ENCODE measurements at places on chromosomes 4 and X.

DNA sequence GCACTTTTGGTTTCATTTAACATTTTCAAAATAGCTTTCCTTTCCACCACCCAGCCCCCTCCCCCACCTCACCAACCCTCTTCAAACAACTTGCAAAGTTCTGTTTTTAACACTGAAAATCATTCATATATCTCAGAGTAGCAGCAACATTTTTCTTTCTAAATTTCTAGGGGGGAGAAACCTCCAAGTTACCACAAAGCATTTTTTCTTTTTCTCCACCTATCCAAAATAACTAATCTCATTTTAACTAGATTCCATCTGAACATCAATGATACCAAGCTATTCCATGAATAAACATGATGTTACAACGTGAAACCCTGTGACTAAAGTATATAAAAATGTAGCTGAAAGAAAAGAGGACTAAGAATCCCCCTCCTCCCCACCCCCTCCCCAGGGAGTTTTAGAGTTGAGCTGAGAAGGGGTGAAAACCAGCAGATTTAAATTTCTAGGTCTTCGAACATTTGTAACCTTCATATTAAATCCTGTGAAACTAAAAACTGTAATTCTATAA, 5.2 kb downstream of the LDB2 start:
- no peak for DNase-seq

GRCh38 chr4:130026185-130026584, 930.2 kb downstream of the C4orf33 start:
- DNase-seq, result peak; percentile 48

DNA sequence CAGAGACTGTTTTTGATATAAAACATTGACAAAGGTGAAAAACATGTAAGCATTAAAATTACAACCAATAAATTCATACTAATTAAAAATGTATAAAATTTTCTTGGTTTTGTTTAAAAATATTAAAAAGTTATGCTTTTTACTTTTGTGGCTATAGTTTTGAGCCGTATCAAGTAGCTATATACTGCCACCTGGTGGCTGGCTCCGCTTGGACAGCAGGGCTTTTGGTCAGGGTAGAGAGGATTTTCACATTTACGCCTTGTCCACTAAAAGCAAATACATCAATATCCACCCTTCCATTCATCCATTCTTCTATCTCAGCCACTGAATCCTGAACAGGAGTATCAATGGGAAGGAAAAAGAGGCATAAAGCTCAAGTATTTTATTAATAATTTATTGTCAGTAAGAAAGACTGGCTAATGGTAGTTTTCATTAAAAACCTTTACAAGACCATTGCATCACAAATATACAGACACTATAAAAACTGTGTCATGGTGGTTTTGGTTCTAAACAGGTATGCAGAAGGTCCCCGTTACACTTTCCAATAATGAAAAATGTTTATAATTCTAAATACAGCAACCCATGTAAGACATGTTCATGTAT, 32.1 kb upstream of the MTNR1A start:
- peak; percentile 65 for DNase-seq

- no peak for DNase-seq
These were observed 4.7 kb downstream of the TLR8 start for GRCh38 chrX:12911122-12911470.

GRCh38 chr4:140188975-140189374, 35.0 kb upstream of the MAML3 start:
- DNase-seq, result no peak

GRCh38 chrX:7261672-7262332, 113.8 kb upstream of the PUDP start:
- DNase-seq, result no peak

DNA sequence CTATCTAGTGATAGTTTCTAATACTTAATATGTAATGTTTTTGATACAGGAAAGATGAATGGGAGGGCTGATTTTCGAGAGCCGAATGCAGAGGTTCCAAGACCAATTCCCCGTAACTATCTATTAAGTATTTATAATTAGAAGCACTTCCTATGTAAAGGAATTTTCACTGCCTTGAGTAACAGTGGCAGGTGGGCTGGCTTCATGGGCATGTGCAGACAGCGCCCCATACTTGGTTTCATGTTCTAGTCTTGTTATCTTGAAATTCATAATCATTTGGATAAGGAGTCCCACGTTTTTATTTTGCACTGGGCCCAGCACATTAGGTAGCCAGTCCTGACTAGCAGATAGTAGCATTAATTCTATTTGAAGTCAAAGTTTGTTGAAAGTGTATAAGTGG, 1.7 kb downstream of the OCIAD1 start:
- no peak for DNase-seq

DNA sequence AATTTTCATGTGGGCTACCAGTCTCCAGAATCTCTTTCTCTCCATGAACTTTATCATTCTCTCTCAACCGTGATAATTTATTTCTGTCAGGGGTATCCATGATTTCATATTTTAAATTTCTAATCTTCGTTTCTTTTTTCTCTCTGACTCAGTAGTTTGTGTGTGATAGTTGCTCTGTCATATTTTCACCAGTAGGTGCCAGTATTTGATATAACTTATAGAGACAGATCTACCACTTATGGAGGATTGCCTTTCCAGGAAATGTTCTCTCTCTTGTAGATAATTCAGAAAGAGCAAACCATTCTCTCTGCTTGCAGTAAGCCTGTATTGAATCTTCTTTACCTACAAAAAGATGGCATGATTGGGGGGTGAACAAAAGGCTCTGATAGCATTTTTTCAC, 79.3 kb upstream of the DYNLT3 start:
- DNase-seq, result peak; percentile 3

GRCh38 chr4:153497988-153498967, 32.1 kb downstream of the TMEM131L start:
- DNase-seq, result no peak

DNA sequence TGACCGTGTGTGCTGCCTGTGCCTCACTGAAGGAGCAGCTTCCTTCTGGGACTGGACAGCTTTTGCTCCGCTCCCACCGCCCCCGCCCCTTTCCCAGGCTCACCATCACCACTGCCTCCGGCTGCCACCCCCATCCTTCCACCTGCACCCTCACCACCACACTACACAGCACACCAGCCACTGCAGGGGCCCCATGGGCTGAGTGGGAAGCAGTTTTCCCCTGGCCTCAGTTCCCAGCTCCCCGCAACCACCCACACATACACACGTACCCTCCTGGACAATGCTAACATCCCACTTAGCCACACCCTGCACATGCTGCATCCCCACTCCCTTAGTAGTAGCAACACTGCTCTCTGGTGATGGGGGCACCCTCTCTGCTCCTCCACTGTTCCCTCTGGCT, 29.6 kb upstream of the COX18 start:
- peak; percentile 7 for DNase-seq

DNA sequence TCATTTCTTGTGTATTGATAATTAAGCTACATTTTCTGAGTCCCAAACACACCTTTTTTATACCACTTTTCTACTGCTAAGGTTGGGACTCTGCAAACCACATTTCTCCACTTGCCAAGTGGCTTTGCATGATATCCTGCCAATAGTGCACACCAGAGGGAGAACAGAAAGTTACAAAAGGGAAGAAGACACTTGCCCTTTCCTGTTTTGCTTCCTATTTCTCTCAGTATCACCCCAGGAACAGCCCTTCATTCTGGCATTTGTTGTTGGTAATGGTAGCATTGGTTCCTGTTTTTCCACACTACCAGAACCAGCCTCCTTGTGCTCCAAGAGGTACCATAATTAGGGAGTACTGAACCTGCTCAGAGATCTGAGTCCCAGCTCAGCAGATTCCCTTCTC, 87.1 kb downstream of the HDX start:
- DNase-seq, result no peak

DNA sequence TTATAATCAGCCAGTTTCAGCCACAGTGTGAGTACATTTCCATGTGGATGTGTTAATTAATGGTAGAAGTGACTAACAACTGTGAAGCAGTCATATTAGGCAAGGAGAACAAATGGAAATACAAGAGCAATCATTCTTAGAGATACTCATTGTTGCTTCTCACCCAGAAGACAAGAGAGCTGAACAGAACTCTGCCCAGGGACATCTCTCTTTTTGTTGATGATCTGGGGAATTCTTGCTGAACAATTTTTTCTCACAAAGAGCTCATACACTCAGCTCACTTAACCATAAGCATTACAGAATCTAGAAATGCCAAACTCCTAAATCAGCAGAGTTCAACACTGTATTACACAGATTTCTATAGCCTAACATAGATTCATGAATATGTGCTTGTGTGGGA, 150.1 kb downstream of the COMMD8 start:
- DNase-seq, result no peak

- no peak for DNase-seq
These were observed 23.4 kb downstream of the RBM47 start for GRCh38 chr4:40606239-40606767.

DNA sequence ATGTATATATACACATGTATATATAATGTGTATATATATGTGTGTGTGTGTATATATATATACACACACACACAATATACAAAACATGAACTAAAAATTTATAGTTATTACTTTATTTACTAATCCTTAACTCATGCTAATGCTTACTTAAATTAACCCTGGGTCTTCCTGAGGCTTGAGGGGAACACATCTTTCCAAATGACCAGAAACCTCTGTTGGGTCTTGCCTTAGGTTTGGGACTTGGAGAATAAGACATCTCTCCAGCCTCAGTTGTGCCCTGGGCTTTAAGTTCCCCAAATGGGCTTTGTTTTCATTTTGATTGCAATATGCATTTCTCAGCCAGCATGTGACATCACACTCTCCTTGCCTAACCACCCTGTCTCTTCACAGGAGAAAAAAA, 7.7 kb downstream of the GEMIN8 start:
- DNase-seq, result no peak

DNA sequence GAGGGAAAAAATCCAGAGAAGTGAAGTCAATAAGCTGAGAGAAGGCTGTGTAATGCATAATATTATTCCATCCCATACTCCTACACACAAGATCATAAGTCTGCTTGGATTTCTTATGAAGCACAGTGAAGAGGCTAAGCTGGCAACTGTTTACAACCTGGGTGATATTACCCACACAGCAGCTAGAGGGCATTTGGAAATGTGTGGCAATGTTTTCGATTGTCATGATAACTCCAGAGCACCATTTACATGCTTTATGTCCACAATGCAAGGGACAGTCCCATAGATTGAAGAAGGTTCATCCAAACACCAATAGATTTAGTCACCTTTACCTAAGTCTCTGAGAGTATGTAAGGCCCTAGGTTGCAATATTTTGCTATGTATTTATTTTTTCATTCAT, 412.2 kb downstream of the PPP3CA start:
- DNase-seq, result no peak

- DNase-seq, result peak; percentile 90
These were observed 9.9 kb upstream of the PITX2 start for GRCh38 chr4:110632506-110633357.

GRCh38 chr4:17480210-17480927, 31.5 kb downstream of the QDPR start:
- no peak for DNase-seq

- peak; percentile 20 for DNase-seq
These were observed 194.7 kb downstream of the CPEB2 start for GRCh38 chr4:15197005-15197404.

GRCh38 chr4:65917486-65917885, 247.2 kb upstream of the EPHA5 start:
- DNase-seq, result no peak

GRCh38 chr4:69522554-69522953, 26.8 kb upstream of the UGT2B4 start:
- no peak for DNase-seq

DNA sequence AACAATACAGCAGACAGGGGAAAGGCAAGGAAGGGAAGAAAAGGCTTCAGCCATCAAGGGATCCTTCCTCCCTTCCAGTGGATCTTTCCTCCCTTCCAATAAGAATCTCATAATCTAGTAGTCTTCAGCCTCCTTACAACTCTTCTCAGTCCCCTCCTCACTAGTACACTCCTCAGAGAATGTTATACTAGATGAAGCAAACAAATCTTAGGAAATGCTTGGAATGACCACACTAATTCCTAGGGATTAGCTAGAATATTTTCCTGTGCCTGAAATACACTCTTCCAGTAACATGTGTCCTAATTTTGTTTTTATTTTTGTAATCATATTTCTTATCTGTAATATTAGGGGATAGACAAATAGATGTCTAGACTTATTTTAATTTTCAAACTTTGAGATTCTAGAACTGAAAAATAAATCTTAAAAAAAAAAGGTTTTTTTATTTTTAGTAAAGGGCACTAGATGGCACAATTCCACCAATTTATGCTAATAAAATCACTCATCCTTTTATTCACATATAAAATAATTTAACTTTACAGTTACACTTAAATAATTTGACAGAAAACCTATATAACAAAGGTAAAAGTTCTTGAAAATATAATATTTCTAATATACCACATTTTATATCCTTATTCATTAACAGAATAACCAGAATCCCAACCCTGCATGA, 7.0 kb upstream of the STPG2 start:
- DNase-seq, result no peak

DNA sequence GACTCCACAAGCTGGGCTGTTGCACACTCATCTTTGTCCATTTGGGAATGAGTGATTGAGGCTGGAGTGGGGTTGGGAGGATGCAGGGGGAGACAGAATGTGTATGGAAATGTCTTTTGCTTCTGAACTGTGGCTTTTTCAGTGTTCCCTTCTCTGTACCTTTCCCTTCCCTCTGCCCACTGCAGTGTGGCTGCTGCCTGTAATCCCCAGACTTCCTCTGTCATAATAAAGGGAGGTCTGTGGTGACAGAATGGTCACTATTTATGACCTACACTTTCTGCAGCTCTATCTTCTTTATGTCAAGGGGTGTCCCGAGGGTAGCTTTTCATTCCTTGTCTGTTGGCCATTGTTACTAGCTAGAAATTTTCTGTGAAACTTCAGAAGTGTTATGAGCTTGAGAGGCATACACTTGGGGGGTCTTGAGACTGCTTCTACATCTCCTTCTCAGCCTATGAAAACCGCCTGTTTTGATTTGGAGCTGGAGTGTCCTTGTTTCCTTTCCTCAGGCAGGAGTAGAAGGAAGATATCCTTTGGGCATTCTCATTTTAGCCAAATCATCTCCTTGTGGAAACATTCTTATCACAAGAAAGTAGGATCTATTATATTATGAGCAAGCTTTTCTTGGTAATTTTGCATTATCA, 63.0 kb downstream of the ANK2 start:
- DNase-seq, result no peak

GRCh38 chr4:1175635-1176229, 3.3 kb upstream of the SPON2 start:
- no peak for DNase-seq

DNA sequence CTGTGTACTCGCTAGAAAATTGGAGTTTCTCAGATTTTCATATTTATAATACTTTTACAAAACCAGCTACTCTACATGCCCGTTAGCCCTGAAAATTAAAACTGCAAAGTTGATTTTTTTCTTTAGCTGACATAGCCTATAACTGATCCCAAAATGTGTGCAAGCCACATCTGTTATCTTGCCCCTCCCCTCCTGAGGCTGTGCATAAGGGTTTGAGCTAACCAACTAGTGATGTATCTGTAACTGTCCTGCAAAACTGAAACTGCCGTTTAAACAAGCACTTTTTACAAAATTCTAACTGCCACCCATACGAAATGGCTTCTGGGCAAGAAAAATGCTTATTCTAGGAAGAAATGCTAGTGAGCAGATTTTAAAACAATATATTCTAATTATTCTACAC, 59.1 kb downstream of the EDNRA start:
- no peak for DNase-seq

All from H7 (cell line).